ENCODE measurements at places on chromosomes 7 and 10.

DNA sequence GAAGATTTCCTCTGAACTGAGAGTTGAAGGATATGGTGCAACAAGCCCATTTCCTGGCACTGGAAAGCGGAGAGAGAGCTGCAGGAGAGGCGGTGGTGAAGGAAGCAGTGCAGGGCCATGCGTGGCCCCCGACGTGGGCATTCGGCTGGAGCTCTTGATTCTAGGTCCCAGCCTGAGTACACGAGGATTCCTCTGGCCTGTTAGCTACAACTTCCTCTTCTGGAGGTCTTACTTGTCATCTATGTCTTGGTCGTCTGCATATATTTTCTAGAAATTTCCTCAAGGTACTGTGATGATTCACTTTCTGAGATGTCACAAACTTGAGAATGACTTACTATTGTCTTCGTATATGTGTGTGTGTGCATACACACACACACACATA, 59.2 kb upstream of the JAZF1 start:
- DNase-seq: no peak

DNA sequence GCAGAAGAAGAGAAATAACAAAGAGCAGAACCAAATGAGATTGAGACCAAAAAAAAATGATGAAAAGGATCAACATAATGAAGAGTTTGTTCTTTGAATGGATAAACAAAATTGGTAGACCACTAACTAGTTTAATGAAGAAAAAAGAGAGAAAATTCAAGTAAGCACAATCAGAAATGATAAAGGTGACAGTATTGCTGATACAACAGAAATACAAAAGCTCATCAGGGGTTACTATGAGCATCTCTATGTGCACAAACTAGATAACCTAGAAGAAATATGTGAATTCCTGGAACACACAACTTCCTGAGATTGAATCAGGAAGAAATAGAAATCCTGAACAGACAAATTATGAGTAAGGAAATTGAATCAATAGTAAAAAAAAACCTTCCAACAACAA, 157.1 kb downstream of the ZEB1 start:
- no peak for DNase-seq

- DNase-seq: no peak
These were observed 111.8 kb downstream of the MAPK8 start for GRCh38 chr10:48418189-48418788.

DNA sequence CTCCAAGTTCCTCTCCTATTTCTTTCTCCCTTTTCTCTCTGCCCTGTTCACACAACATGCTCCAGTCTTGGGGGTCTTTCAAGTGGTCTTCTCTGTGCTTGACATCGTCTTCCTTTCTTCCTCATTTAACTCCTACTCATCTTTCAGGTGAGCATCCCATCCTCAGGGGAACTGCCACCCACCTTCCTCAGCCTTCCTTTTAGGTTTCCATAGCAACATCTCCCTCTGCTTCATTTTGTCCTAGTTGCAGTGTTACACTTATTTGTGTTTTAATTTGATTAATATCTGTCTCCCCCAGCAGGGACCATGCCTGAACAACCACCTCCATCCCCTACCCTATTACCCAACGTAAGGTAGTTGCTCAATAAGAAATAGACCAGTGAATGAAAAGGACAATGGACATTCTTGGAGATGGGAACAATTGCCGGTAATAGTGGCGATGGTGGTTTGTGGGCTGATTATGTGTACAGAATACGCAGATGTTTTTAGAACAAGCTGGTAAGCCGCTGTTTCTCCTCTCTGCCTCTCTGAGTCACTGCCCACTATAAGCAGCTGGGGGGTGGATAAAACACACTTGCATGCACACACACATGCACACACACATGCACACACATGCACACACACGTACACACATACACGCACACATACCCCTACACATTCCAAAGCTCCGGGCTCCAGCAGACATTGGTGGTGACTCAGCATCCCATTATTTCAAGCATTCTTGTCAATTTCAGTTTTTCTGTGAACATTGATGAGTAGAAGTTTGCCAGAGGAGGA, 251.6 kb downstream of the GATA3 start:
- no peak for DNase-seq

DNA sequence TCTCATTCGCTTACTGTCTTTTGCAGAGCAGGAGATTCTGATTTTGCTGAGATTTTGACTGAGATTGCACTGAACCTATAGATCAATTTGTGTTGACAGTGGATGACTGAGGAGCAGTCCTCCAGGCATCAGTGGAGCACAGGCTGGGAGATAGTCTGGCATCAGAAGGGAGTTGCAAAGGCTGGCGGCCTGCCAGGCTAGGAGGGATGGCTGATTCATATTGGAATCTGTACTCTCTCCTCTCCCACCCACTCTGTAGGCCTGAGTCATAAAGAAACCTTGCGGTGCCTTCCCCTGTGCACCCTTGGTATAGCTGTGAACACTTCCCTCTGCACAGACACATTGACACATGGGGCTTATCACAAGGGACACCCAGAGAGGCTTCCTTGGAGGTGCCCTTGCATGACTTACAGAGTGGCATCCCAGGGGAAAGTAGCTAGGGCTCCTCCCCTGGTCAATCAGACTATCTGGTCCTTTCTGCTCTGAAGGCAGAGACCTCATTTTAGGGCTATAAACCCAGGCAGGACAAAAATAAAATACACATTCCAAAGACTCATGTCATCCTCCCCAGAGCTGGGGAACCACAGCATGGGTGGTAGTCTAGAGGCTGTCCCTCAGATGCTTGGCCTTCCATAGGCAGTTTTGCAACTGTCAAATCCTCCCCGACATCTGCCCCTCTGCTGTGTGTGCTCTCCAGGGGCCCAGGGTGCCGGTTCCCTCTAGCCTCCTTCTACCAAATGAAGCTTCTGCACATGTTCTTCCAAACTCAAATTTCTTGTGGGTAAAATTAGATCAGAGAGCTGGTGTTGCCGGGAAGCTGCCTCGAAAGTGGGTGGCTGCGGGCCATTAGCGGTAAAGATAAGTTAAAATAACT, 37.4 kb upstream of the EEPD1 start:
- no peak for DNase-seq

DNA sequence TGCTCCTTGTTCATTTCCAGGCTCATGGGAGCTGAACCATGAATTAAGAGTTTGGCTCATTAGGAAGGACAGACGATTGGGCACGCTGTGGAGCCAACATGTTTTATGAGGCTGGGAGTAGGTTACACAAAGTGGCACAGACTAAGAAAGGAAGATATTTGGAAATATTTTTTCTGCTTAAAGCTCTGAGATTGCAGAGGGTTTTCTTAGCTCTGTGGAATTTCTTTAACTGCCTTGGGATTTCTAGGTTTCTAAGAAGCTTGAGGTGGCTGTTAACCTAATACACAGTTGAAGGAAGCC, 344.6 kb downstream of the RNLS start:
- no peak for DNase-seq

GRCh38 chr10:125063256-125063925, 97.0 kb downstream of the CTBP2 start:
- DNase-seq: no peak

DNA sequence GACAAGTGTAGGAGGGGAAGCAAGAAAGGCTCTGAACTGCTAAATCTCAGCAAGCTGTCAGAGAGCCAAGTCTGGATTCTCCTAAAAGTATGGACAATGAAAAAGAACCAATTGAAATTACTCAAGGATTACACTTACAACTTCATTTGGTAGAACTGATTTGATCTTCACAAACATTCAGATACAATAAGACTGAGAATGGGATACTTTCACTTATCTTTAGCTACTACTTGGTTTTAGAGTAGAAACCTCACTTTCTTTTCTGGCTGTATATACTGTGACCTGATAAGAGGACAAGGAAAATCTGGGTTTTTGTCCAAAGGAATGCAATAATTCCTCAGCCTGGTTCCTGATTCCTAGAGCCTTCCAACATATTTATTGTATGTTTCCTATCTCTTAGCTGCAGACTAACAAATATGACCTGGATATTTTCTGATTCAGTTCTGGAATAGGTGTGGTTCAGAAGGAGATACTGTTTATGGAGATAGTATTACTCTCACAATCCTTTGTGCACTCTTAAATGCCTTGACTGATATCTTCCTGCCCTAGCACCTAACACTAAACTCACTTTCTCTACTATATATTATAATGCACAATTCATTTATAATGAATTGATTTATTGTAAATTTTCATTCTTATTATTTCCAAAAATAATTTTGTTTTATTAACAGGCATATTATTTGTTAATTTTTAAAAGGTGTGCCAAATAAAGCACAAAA, 7.3 kb downstream of the SEMA3A start:
- DNase-seq: no peak

DNA sequence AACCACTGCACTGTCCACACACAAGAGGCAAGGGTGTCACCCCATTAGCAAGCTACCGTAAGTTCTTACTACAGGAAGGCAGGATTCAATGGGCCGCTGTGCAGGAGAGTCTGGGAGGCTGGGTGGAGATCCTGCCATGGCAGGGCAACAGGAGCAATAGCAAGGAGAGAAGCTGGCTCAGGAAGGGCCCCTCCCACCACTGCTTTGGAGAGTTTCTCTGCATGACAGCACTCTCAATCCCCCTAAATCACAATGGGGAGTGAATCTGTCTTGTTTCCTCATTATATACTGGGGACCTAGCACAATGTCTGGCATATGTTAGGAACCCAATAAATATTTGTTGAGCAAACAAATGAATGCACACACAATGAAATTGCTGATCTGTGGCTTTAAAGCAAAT, 83.2 kb upstream of the SFMBT2 start:
- no peak for DNase-seq

GRCh38 chr7:18384491-18385143, 110.9 kb upstream of the HDAC9 start:
- DNase-seq: no peak

DNA sequence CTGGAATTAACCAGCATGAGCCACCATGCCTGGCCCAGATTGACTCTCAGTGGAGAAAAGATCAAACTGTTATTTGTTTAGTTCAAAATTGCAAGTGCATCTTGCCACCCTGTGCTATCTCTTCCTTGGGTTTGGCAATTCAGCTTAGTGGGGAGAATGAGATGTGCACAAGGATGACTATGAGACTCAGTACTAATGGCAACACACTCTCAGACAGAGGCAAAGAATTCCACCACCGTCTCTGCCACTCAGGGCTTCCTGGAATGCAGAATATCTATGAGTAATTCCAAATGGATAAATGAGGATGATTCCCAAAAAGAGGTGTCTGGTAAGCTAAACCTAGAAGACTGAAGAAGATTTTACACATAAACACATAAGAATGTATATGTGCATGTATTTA, 525.8 kb downstream of the NRG3 start:
- no peak for DNase-seq

- DNase-seq: no peak
These were observed 245.6 kb downstream of the SLC25A13 start for GRCh38 chr7:96076350-96076707.

GRCh38 chr7:140231771-140232491, 55.1 kb upstream of the KDM7A start:
- DNase-seq: no peak

DNA sequence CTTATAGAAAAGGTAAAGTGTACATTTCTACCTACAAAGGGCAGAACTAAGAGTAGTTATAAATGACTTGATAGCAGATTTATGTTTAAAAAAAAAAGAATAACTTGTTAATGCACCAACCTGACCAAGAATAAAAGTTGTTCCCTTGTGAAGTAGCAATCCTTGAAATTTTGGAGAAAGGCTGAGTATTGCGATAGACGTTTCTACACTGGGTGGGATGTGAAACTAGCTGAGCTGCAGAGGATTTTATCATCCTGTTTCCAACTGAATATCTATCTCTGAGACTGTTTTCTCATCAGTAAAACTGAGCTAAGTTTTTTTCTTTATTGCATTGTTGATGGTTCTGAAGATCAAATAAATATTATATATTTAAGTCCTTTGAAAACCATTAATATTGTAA, 14.6 kb downstream of the MDFIC start:
- no peak for DNase-seq

GRCh38 chr10:100009283-100009792, 409 bp downstream of the DNMBP start:
- DNase-seq: no peak

DNA sequence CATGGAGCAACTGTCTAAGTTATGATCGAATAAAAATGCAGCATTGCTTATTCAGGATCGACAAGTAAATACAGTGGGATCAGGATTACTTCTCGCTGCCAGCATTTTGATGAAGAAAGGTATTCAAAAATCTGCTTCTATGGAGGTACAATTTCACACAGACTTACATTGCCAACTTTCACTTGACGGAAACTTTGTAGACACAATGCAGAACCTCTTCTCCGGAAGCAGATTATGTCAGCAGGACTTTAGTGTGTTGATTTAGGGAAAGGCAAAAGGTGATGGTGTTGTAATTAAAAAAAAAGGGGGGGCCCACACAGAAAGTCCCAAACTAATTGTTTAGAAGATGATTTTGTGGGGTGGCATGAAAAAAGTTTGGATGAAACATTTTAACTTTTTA, 462.4 kb upstream of the KLF6 start:
- no peak for DNase-seq

- DNase-seq: no peak
These were observed 553.1 kb downstream of the PTPRN2 start for GRCh38 chr7:158034571-158034970.

GRCh38 chr10:106563384-106563783, 601.1 kb downstream of the SORCS1 start:
- no peak for DNase-seq

DNA sequence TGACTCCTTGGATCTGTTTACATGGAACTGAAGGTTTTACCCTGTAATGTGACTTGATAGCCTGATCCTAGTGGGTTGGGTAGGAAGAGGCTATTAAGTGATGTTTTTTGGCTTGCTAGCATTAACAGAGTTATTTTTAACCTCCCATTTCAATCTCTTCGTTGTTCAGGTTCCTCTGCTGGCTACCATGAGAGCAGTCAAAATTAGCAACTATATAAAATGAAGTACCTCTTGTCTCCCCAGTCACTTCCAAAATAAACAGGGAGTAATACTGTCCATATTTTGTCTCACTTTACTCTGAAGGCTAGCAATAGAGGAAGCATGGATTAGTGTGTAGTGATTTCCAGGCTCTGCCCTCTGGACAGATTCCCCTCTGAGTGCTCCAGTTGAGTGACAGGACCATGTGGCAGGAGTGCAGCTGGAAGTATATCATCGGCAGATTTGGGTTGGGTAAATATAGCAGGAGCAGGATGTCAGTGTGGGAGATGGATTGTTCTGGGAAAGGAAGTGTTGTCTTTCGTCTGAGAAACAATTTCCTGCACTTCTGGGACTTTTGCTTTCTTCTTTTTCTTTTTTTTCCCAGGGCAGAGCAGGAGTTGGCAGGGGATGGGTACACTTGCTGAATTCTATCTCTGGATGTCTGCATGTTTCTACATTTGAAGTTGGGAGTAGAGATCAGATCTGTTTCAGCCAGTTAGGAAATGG, 35.2 kb downstream of the GBF1 start:
- no peak for DNase-seq

GRCh38 chr7:108057951-108058481, 55.1 kb upstream of the LAMB1 start:
- DNase-seq: no peak

GRCh38 chr7:27872356-27873275, 132.7 kb downstream of the TAX1BP1 start:
- DNase-seq: no peak

- DNase-seq: no peak
These were observed 33.4 kb downstream of the ADAP1 start for GRCh38 chr7:921071-921461.

GRCh38 chr7:147231275-147231674, 1114.7 kb downstream of the CNTNAP2 start:
- DNase-seq: no peak

GRCh38 chr7:17030559-17030958, 148.8 kb upstream of the AGR3 start:
- no peak for DNase-seq

Measured in activated gamma-delta T cell (primary cell).